ENCODE measurements at places on chromosomes 5 and 9.

DNA sequence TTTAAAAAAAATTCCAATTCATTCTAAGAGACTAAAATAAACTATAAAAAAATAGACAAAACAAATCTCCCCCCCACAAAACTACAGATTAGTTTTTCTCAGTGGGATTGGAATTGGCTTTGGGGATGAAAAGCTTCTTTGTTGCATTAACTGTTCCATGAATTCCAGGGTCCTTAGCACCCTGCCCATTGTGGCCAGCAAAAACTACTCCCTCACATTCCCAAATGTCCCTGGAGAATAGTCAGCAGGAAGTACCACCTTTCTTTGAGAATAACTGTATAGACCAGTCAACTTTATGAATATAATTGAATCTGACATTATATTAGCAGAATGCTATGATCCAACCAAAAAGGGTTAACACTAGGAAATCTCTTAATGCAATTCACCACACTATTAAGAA, 147.9 kb downstream of the LPAR1 start:
- no peak for DNase-seq

GRCh38 chr5:145228564-145228963, 606.6 kb downstream of the PRELID2 start:
- no peak for DNase-seq

GRCh38 chr5:61414806-61415205, 82.7 kb downstream of the ZSWIM6 start:
- DNase-seq: no peak

DNA sequence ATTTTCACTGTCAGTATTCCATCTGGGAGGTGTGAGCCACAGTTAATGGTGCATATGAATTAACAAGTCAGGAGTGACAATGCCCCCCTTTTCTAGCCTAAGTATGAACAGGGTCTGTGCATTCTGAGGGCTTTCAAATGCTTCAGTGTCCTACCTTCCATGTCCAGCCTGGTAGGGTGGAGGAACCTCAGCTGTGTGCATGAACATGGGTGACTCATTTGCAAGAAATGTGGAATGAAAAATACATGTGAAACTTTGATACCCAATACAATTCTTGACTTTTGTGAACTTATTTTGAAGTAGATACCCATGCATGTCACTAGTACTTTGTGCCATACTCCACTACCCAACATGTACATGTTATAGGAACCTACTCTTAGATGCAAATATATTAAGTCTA, 375.8 kb downstream of the SEMA5A start:
- DNase-seq: no peak

DNA sequence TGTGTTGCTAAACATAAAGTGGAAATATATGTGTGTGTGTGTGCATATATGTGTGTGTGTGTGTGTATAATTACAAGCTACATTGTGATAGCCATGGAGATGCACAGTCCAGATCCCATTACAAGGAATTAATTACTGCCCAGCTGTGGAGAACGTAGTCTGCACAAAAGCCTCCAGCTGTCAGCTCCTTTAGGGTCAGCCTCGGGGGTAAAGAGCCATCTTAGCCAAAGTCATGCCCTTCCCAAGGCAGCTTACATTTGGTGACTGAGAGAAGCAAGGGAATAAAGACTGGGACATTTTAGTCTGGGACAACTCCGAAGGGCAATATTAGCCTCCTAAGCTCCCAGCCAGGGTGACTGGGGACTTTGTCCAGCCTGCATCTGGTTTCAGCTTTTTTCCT, 21.9 kb upstream of the FOCAD start:
- no peak for DNase-seq

DNA sequence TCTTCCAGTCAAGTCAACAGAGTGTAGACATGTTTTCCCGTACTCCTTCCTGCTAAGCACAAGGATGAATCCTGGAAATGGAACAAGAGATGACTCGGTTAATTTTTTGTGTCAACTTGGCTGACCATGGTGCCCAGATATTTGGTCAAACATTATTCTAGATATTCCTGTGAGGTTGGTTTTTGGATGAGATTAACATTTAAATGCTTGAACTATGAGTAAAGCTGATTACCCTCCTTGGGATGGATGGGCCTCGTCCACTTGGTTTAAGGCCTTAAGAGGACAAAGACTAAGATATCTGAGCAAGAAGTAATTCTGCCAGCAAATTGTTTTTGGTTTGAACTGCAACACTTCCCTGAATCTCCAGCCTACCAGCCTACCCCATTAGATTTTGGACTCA, 338.1 kb upstream of the MSX2 start:
- DNase-seq: no peak

DNA sequence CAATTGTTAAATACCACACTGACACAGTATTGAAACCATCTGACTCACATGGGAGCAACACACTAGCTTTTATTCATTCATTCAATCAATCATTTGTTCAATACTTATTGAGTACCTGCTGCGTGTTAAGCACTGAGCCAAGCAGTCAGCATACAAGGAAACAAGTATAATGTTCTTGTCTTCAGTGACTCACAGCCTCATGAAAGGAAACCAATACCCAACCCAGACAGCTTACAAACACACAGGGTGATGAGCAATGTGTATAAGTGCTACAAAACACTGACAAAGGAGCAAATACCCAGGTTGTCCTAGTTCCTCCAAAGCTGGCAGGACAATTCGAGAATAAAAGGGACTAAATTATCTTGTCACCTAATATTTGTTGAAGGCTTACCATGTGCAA, 67.6 kb upstream of the RASEF start:
- DNase-seq: no peak

- no peak for DNase-seq
Measured at GRCh38 chr9:123417289-123418051, 61.5 kb downstream of the CRB2 start.

DNA sequence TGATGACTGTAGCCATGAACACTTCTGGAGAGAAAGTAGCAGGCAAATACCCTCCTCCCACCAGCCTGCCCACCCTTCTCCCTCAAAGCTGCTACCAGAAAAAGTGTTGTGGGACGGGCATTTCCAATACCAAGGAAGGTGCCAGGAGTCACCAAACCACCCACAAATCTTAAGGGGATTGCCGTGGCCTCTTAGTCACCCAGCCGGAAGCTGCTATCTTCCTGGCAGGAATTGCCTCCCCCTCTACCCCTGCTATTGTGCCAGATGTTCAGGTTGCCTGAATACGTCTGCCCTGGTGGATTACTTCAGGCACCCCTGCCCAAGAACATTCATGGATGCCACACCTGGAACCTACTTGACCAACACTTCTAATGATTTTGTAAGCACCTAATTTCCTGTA, 156.1 kb downstream of the TTC39B start:
- DNase-seq: no peak

DNA sequence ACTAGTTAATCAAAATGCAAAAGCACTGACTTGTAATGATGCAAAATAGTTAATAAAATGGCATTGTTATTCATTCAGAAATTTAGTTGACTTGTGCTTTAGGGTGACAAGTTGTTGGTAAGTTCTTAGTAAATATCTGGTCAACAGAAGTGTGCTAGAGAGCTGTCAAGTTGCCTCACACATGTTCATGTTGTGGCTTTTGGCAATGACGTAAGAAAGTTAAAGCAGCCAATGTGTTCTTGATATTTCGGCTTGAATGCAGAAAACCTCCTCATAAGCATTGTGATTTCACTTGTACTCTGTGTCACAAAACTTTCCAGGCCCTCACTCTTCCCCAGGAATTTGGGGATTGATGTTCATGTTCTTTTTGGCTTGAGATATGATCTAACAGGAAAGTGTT, 626.7 kb downstream of the PRR16 start:
- no peak for DNase-seq

- DNase-seq: no peak
Measured at GRCh38 chr5:124825250-124825982, 79.0 kb upstream of the ZNF608 start.

DNA sequence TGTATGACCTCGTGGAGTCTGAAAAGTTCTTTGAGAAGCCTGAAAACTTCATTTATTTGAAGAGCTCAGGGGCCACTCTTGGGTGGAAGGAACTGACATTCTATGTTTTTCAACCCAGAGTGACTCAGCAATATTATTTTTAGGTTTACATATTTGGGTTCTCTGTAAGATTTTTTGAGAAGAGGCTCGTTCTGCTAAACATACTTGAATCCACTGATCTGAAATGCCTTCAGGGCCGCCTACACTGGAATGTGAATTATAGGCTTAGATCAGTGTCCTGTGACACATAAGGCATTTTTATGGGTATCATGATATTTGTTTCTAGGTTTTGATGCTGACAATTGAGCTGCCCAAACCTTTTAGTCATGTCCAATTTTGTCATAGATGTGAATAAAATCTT, 86.2 kb downstream of the PSAT1 start:
- no peak for DNase-seq

GRCh38 chr5:112306956-112307355, 112.1 kb downstream of the EPB41L4A start:
- DNase-seq: no peak

GRCh38 chr9:18756712-18757125, 276.3 kb downstream of the SAXO1 start:
- no peak for DNase-seq

DNA sequence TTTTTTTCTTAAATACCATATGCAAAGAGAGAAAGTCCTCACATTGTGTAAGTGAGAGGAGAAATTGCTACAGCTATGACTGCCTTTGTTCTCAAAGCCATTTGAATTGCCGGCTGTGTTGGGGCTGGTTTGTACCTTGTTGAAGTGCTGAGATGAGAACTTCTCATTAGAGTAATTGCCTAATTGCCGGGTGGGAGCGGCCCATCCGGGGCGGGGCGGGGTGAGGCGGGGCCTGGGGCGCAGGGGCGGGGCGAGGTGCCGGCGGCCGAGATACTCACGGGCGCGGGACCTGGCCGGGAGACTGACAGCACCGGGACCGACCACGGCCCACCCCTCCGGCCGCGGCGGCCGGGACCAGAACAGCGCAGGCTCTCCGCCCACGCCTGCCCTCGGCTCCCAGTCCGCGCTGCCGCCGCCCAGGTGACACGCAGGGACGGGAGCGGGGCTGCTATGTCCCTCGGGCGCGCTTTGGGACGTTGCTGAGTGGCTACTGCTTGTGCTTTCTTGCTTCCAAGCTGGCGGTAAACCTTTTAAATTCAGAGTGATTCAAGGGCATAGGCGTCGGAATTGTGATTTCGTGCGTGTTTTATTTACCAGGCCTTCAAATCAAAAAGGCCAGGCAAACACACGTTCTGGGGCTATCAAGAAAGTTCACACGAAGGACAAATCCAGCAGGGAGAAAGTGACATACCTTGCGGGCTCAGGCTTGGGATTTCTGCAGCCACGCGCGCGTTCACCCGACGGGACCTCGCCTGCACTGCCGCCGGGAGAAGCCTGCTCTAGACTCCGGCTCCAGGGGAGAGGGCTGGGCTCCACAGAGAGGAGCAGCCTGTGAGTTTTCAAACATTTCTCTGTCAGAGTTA, 269.1 kb downstream of the FANCC start:
- DNase-seq: no peak

- DNase-seq: no peak
Measured at GRCh38 chr5:136613230-136613629, 247.9 kb upstream of the TRPC7 start.

DNA sequence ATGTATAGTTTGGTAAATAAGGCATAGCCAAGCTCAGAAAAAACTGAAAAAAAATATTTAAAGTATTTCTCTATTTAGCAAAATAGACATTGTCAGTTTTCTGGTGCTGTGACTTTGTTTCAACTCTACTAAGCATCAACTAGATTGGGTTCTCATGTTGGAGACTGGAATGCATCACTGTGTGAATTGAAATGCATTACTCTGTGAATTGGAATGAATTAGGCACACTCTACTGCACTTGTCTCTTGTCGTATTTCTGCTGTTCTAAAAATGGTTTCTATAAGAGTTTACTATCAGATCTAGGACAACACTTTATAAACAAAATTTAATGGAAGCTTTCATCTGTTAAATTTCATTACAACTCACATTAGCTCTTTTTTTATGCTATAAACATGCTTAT, 1772.2 kb downstream of the MAT2B start:
- DNase-seq: no peak

DNA sequence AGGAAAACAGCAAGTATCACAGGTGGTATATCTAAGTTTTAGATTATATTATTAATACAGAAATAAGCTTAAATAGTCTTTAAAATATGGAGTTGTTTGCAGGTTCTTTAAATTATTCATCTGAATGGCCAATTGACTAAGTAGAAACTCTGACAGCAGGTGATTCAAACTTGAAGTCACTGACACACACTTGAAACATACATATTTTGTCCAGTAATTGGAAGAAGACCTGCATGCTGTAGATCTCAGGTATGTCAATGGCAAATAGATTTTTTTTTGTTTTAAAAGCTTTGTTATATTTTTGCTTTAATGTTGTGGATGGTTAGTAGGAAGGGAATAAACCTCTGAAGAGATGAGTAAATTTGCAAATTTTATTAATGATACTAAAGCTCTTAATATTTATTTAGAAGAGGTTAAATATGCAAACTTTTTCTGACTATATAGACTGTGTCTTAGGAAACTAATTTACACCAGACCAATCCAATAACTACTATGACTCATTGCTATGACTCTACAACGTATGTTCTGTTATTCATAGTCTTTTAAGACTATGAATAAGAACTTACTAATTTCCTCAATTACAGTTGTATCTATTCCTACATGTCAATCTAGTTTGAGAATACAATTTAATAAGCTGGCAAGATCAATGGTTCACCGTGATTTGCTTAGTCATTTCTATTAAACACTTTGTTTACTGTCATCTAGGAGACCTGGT, 53.9 kb upstream of the RORB start:
- no peak for DNase-seq

DNA sequence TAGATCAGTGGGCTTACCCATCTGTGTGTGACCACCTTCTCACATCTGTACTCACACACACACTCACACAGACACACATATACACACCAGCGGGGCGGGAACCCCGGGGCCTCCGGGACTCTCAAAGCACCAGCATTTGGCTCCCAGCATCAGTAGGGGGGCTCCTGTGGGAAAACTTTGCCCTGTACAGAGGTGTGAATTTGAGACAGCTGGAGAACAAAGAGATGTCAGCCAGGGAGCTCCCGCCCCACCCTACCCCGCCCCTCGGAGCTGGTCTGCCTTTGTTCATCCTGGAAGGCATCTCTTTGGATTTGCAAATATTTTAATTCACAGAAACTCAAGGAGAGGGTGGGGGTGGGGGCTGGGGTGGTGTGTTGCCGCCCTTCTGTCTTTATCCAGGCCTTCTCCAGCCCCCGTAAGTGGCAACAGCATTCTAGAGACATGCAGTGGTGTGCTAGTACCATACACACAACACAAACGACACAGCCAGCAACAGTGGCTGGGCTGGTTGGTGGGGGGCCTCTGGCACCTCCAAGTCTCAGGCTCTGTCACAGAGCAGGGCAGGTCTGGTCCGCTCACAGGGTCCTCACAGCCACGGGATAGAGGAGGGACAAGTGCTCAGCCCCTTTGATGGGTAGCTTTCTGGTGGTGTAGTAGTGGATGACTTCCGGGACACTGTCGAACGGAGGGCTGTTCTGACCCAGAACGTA, 15.5 kb upstream of the SLC25A51 start:
- DNase-seq: no peak

Measured in head of caudate nucleus (tissue), 42 donors.